ENCODE measurements at places on chromosomes 7 and 10.

DNA sequence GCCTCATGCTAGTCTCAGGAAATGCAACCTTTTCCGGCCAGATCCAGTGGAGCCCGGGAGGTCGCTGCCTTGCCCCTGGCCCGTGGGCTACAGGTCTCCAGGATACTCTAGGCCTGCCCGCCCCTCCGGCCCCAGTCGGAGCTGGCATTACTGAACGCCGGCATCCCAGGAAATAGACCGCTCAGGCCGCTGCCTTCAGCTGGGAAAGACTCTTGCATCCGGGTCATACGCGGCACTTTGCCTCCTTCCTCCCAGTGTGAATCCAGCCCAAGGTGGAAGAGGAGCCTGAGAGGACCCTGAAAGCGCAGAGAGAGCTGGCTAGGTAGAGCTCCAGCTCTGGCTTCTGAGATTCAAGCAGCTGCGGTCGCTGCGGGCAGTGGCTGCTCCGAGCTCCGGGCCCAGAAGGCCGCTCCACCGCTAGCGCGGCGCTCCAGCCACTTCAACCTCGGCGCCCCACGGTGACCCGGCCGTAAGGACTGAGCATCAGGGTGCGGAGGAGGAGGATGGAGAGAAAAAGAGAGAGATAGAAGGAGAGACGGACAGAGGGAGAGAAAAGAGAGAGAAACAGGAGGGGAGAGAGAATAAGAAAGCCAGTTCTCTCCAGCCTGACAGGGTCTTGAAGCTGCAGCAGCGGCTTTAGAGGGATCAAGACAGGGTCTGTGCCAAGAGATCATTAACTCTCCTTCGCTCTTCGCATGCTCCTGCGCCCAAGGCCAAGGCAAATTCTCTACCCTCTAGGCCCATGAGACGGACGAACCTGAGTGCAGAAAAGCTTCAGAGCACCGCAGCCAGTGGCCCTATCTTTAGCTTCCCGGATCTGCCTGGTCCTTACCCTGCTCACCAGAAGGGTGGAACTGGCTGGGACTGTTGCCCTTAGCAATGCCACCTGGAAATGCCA, 1.8 kb upstream of the HOXA10 start:
- peak; percentile 67 for DNase-seq

DNA sequence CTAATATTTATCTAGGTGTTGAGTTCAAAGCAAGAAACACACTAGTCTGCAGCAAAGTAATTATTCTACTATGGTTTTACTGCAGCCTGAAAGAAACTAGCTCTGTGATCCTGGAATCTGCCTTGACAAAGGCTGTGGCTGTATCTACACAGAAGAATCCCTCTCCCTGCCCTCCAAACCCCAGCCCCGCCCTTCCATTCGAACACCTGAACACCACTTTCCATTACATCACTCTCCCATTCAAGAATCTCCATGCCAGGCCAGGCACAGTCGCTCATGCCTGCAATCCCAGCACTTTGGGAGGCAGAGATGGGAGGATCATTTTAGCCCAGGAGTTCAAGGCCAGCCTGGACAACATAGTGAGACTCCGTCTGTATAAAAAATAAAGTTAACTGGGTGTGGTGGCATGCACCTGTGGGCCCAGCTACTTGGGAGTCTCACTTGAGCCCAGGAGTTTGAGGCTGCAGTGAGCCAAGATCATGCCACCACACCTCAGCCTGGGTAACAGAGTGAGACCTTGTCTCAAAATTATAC, 23.3 kb downstream of the LRRC20 start:
- no peak for DNase-seq

DNA sequence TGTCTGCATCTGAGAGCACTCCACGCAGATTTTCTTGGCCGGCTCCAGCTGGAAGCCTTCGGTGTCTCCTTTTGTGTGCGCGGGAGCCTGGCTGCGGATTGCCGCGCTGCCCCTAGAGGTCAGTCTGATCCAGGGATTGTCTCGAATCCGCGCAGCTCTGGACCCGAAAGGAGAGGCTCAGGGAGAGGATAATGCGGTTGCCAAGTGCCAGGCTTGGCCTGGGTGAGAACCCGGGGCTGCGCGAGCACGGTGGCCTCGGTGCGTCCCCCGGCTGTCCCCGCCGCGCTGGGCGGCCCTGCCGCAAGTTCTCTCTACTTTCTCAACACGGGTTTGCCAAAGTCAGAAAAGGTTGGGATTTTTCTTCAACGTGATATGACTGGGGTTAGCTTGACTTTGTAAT, 140.9 kb downstream of the ADCYAP1R1 start:
- peak; percentile 6 for DNase-seq

DNA sequence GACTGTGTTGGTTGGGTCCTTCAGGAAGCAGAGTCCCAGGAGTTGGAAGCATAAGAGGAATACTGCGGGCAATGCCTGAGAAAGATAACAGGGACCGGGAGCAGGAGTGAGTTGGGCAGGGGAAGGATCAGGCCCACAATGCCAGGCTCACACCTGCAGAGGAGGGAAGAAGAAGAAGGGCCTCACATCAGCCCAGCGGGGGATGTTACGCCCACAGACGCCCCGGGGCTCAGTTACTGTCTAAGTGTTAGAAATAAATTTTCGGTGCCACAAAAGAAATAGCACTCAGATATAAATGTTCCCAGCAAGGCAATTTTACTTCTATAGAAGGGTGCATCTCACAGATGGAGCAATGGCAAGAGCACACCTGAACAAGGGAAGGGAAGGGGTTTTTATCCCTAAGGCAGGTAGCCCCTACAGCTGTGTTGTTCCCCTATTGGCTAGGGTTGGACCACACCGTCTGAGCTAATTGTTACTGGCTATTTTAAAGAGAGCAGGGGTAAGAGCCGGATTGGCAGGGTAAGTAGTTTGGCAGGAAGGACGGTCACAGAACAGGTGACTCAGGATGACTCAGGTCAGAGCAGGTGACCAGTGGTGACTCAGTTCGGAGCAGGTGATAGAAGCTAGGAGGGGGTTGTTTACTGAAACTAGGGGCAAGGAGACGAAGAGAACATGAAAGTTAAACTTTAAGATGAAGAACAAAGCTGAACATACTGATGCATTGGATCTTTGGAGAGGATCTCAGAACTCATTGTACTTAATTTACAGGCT, at the start of gene NOS3:
TSS of gene NOS3 (plus strand) at position 602 of the 771 bp plus-strand sequence. CDS start 2,787 bp downstream, outside the sequence.
- no peak for DNase-seq

GRCh38 chr10:23535381-23535780, 96.5 kb downstream of the OTUD1 start:
- DNase-seq, result no peak

GRCh38 chr7:134062460-134062859, 64.7 kb upstream of the LRGUK start:
- no peak for DNase-seq

GRCh38 chr10:127216786-127217185, 20.4 kb upstream of the INSYN2A start:
- DNase-seq, result no peak

DNA sequence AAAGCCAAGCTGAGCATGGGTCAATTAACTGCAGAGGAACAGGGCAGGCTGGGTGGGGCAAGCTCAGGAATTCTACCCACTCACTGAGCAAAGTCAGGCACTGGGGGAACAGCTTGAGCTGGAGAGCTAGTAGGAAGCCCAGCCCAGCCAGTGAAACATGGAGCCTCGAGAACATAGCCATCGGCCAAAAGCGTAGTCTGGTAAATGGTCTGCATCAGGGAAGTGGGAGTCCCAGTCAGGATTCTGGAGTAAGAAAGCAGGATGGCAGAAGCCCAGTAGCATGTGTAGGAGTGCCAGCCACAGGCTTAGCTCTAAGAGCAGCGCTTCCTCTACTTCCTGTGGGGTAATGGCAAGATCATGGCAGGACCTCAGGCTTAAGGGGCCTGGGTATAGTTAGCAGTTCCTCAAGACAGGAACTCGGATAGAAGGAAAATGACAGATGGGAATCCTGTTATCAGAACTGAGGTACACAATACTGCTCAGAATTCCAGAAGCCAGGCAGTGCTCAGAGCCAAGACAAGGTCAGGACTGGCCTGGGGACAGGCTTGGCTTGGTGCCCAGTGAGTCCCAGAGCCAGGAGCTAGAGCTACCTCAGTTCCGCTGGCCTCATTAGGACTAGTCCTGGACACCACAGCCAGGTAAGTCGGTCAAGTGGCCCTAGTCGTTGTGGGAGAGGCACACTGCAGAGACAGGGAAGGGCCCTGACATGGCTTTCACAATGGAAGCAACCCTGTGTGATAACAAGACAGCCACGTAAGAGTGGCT, 65.4 kb upstream of the MXI1 start:
- DNase-seq, result no peak

- no peak for DNase-seq
Observed at GRCh38 chr10:71748671-71749191, 24.6 kb downstream of the VSIR start.

GRCh38 chr7:37988721-37989650, 68.5 kb downstream of the EPDR1 start:
- no peak for DNase-seq

DNA sequence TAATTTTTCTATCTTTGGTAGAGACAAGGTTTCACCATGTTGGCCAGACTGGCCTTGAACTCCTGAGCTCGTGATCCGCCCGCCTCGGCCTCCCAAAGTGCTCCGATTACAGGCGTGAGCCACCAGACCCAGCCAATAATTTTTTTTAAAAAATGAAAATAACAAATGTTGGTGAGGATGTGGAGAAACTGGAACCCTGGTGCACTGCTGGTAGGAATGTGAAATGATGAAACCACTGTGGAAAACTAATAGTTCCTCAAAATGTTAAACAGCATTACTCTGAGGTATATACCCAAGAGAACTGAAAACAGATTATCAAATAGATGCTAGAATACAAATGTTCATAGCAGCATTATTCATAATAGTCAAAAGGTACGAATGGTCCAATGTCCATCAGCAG, 23.0 kb upstream of the YWHAG start:
- no peak for DNase-seq

GRCh38 chr10:58320351-58321049, 14.3 kb upstream of the UBE2D1 start:
- DNase-seq, result no peak

GRCh38 chr7:22216832-22217475, 140.0 kb downstream of the RAPGEF5 start:
- no peak for DNase-seq

- DNase-seq, result no peak
Observed at GRCh38 chr10:1963341-1963740, 226.0 kb upstream of the ADARB2 start.

- DNase-seq, result peak; percentile 5
Observed at GRCh38 chr10:30911303-30911863, 120.3 kb downstream of the ZNF438 start.

GRCh38 chr7:31070991-31071644, 19.0 kb downstream of the ADCYAP1R1 start:
- DNase-seq, result no peak

DNA sequence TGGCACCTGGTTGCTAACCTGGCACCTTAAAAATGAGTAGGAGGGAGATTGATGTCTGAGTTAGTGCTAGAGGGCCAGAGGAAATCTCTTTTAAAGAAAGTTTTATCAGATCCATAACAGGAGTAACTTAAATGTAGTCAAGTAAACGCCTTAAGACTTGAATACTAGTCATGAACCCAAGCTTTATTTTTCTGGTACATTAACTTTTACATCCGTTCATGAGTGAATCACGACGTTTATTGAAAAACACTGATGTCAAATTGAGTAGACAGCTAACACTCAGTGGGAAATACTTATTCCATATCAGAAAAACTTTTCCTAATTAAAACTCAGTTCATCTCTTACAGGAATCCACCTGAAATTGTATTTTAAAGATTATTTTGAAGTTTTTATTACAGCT, 6.9 kb upstream of the LAMB1 start:
- DNase-seq, result no peak

DNA sequence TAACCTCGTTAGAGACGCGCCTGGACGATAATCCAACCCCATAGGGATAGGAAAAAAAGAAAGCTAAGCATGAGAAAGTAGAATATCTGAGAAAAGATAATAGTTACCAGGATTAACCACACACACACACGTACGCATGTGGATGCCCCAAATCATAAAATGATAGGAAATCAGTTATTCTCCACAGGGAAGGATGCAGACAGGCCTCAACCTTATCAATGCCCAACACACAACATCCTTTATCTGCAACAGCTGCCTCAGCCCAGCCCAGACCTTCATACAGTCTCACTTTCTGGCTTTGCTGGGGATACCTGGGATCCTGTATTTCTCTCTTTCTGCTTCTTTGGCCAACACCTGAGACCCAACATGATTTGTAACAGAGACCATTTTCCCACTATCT, 123.0 kb downstream of the NOC3L start:
- no peak for DNase-seq

GRCh38 chr7:2404714-2405119, 1.3 kb downstream of the CHST12 start:
- no peak for DNase-seq
